ENCODE measurements at places on chromosomes 7 and 10.
A peak's percentile ranks its signal among the peaks of the same experiment; 100 is the strongest.

DNA sequence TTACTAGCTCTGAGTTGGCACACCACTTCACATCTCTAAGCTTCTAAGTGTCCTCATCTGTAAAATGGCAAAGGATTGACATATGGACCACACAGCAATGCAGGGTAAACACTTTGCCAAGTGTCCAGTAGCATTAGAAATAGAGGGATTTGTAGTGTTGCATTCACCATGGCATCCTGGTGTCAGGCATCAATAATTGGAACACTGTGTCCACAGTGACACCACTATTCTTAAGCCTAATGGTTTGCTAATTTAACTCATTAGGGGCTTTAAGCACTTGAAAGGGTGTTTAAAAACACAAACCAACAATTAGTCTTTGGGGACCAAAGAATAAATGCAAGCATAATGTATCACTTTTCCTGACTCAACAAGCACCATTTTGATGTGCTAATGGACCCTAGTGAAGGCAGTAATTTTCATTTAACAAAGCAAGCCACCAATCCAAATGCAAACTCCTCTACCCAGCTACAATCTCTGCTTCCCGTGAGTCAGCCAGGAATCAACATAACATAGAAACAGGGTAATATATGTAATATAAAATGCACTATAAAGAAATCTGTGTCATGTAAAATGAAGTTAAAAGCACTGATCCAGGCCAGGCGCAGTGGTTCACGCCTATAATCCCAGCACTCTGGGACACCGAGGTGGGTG lies 75.9 kb downstream of the FAM204A start:
- no peak for DNase-seq

DNA sequence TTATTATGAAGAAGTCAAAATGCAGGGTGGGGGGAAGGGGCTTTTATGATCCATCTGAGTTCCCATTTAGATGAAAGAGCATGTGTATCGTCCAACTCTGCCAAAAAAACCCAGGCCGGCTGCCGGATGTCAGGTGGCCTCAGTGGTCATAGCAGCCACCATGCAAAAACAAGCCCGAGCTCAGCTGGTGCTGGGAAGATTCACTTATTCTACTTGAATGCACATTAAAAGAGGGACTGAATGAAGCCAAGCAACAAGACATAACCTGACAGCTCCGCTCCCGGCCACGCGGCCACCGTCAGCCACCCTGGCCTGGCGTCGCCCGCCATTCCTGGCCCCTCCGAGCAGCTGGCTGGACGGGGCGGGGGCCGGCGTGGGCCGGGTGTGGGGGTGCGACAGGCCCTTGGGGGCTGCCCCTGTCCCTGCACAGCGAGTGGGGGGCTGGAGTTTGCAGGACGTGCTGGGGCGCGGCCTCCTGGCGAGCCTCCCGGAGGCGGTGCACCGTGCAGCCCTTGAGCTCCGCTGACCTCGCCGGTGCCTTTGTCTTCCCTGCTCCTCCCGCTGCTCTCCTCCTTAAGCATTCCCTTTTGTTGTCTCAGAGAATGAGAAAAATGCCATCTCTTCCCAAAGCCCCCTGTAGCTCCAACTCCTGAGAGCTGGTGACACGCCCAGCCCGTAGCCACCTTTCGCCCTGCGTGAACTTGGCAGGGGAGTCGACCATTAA lies 67.8 kb downstream of the EBF3 start:
- DNase-seq, result no peak

DNA sequence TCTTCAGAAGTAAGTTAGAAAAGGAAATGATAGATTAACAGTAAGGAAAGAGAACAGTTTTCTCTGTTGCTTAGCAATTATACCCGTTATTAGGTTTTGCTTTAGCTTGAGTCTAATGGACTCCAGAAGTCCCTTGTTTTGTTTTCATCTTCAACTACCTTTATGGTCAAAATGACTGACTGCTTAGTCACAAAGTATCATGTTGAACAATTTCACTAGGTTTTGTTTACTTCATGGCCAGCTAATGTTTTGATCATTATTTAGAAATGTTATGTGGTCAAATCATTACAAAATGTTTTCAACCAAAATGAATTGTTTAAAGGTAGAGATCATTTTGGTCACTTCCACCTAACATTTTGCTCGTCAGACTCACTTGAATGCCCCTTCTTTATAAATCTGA lies 1.9 kb downstream of the UBN2 start:
- no peak for DNase-seq

DNA sequence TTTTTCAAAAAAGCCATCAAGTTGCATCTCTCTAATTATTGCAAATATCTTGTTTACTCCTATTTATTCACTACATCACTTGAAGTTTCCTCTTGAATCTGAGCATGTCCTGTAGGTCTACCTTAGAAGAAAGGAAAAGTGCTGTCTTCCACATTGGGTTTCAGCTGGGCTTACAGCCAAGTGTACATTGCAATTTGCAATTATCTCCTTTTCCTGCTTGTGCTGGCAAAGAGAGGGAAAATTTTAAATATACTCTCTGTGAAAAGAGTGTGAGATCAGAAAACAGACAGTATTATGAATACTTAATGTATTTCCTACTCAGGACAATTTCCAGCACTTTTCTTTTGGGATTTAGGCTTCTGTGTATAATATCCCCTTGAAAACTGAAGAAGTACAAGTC lies 839.7 kb downstream of the CNTNAP2 start:
- no peak for DNase-seq

DNA sequence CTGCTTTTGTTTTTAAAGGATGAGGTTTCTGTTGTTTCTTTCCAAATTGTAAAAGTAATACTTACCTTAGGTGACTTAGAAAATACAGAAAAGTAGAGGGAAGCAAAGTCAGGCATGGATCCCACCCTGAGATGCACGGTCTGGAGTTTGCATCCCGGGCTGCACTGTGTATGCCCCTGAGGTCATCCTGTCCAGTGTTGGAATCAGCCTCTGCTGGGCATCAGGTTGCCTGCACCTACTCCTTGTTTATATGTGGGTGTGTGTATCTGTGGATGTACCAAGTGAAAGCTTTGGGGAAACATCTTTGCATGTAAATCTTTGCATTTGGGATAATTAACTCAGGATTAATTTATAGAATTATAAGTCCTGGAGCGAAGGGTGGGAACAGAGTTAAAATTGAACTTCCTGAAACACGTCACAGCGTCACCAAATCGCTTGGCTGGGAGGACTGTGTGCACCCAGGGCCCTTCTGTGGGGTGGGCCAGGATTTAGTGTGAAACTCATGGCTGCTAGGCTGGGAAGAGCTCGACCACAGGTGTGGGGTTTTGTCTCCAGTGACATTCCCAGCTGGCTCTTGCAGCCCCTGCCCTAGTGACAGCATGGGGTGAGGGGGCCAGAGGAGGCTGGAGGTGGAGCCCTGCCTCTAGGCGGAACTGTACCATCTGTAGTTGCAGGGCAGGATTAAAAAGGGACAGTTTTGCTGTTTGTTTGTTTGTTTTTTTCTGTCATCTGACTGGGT lies 27.9 kb downstream of the GTF2IRD1 start:
- DNase-seq, result no peak

GRCh38 chr7:123901101-123901500 lies 23.9 kb upstream of the SPAM1 start:
- DNase-seq, result no peak

GRCh38 chr10:13684252-13684791 lies 97.6 kb downstream of the PRPF18 start:
- DNase-seq, result peak; percentile 91

DNA sequence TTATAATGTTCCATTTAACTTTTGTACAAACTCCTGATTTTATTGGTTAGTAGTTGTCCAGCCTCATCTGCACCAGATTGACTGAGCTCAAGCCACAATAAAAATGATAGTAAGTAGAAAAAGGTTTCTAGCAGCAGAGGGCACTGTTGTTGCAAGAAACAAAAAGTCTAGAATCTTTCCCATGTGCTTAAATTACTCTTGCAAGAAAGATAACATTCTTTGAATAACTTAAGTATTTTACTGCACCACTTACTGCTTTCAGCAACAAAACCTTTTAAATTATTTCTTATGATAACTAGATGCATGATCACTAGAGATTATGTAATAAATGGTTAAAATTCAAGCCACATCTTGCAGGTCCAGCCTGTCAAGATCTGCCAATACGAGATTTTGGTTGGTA lies 27.0 kb downstream of the LMOD2 start:
- DNase-seq, result no peak

DNA sequence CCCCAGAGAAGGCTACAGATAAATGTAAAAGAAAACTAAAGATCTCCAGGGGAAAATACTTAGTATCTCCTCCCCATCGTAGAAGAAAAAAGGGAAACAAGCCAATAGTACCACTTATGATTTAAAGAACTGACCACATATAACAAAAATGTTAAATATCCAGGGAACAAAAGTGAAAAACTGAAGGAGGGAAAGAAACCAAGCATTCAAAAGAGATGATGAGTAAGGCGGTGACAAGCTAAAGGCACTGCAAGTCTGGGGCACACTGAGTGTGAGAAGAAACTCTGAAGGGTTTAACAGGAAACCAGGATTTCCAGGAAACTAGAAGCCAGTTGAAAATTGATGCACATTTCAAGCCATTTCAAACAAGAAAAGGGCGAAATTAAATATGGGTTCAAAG lies 226.3 kb downstream of the AHR start:
- DNase-seq, result no peak

- DNase-seq, result no peak
Observed at GRCh38 chr10:80131499-80131901, 1.0 kb upstream of the PLAC9 start.

GRCh38 chr7:76333511-76334101 lies 25.2 kb downstream of the YWHAG start:
- peak; percentile 73 for DNase-seq

- DNase-seq, result no peak
Observed at GRCh38 chr10:133087679-133088178, at the start of gene ADGRA1. TSS of gene ADGRA1 (plus strand) at chr10:133087924. CDS start at chr10:133088910, 986 bp downstream.

GRCh38 chr7:45921381-45921698 lies 268 bp upstream of the IGFBP3 start:
- DNase-seq, result no peak

DNA sequence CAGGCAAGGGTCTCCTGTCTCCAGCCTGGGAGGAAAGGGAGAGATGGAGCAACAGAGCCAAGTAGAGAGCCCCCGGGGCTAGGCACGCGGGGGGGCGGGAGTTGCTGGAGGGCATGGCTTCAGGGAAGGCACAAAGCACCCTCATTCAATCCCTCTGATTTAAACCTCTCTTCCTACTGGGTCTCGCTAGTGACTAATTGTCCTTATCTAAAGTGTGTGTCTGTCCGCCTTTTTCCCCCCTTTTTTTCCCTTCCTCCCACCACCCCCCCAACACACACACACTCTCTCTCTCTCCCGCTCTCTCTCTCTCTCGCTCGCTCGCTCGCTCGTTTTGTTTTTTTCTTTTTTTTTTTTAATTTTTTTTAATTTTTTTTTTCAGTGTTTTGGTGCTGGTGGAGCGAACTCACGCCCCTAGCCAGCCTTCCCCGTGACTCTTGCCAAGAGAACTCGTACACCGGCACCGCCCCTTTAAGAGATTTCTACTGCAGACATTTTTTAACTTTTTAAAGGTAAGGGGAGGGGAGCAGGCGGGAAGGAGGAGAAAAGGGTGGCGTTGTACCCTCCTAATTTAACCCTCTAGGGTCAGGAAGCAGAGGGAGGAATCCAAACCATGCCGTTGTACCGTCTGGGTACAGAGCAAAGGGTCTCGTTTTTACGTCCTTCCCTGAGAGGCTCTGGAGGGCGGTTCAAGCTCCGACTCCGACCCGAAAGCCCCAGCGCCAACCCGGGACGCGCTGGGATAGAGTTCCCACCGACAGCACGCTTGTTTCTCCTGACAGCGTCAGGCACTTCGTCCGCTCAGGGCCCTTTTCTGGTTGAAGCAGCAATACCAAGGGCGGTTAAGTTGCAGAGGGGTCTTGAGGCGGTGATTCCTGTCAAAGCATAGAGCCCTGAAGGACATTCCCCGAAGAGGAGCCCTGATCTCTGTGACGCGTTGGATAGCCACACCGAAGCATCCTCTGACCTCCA lies at the start of gene HPSE2:
Gene HPSE2 (minus strand): TSS at position 195 of the 969 bp plus-strand sequence.
- no peak for DNase-seq

DNA sequence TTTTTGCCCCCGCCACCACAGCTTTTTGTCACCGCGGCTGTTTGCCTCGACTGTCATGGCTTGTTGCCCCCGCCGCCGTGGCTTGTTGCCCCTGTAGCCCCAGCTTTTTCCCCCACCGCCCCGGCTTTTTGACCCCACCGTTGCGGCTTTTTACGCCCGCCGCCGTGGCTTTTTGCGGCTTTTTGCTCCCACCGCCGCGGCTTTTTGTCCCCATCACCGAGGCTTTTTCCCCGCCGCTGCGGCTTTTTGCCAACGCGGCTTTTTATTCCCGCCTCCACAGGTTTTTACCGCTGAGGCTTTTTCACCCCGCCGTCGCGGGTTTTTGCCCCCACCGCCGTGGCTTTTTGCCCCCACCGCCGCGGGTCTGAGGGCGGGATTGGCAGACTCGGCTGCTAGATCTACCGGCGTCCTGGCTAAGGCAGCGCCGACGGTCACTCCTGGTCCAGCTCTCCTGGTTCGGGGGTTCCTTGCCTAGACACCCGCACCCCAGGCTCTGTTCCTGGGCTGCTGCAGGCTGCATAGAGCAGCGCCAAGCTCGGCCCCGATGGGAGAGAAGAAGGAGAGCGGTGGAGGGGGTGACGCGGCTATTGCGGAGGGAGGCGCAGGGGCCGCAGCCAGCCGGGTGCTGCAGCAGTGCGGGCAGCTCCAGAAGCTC lies 637.7 kb downstream of the ZNF716 start:
- DNase-seq, result no peak

DNA sequence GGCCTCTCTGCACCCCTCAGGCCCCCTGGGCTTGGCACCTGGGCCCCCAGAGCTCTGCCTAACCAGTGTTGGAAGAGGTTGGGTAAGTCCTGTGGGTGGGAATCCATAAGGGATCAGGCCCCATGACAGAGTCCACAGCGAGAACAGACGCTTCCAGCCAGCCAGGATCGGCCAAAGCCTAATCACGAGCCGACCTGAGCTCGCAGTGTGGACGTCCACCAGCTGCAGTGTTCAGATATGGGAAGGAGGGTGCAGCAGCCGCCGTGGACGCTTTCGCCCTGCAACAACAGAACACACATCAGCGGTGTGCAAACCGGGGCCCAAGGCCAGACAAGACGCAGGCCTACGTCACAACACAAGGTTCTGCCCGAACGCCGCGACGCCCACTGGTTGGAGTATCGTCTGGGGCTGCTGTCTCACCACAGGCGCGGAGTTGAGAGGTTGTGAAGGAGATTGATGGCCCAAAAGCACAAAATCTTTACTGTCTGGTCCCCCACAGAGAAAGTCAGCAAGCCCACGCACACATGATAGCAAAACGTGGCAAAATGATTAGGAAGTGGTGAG lies 102.1 kb downstream of the FOXL3 start:
- no peak for DNase-seq

DNA sequence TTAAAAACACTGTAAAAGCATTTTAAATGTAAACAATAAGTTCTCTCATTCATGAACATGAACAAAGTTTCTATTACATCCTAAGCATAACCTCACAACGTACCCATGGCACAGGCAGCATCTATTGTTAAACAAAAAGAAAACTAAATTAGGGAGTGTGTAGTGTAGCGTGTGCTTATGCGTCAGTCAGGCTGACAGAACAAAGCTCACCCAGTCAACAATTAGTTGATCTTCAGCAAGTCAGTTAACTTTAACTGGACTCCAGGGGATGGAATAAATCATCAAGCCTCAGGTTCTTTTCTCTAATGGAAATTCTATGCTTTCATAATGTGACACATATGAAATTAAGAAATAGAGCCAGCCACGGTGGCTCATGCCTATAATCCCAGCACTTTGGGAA lies 91.6 kb upstream of the ODAD2 start:
- no peak for DNase-seq

- no peak for DNase-seq
Observed at GRCh38 chr7:132895231-132895630, 186.7 kb downstream of the CHCHD3 start.

- DNase-seq, result peak; percentile 26
Observed at GRCh38 chr10:89535171-89536012, at the start of gene SLC16A12. TSS of gene SLC16A12 (minus strand) at chr10:89535594. CDS start at chr10:89462578, 73,016 bp downstream.

- DNase-seq, result no peak
Observed at GRCh38 chr10:5944389-5945189, 32.8 kb downstream of the IL15RA start.

All from heart right ventricle (tissue), 16 donors.